Small intestine (tissue), 16 donors: ENCODE measurements at places on chromosomes 1 and 21.

- peak; percentile 67 for DNase-seq
Observed at GRCh38 chr1:84573481-84573966, 716 bp downstream of the CTBS start.

DNA sequence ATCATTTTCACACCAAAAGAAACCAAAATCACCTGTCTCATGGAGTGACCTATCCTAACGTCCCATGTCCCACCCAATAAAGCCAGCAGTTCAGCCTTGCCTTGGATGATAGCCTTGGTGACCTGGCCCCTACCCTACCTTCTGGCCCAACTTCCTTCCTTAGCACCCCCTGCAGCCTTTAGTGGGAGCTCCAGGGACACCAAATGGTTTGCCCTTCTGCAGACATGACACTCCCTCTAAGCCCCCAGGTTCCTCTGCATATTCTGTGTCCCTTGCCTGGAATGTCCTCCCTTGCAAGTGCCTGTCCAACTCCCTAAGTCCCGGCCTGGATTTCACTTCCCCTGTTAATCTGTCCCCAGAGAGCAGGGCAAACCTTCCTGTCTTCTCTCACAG is 2.2 kb downstream of the SLFNL1 start:
- DNase-seq, result no peak

GRCh38 chr1:206117151-206117948 is at the start of gene AVPR1B:
Gene AVPR1B, minus strand, starts transcription at chr1:206117388. Its CDS starts 498 bp downstream, at chr1:206116890.
- peak; percentile 30 for DNase-seq

DNA sequence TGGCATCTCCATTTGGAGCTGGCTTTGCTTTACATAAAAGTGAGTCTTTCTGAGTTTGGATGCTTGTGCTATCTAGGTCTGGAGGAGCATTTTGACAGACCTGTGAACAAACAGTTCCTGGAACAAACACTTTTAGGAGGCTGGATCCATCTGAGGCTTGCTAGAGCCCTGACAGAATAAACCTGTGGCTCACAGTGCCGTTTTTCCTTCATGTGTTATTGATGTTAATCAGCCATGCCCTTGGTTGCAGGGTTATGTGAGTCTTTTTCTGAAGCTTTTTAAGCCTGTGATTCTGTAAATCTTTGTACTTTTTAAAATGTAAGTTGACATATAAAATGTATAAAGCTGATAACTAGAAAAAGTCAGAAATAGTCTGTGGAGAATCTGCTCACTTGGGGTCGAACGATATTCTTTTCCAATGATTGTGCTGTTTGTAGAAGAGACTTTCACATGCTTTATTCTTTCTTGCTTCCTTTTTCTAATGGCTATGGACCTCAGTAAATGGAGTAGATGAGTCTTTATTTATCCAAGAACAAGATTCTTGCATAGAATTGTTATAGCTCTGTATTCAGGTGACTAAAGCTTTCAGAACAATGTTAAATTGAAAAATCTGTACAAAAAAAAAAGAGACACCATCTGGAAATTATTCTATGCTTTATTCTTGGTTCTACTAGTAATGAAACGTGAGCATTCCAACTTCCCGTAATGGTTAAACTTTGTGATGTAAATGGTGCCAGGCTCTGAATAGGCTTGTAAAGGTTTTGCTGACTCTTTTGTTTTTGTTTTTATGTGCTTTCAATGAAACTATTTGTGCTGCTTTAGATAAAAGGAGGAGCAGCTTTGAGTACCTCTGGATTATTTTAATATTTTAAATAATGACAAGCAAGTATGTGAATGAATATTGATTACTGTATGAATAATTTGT is 53.7 kb downstream of the CACHD1 start:
- DNase-seq, result no peak

- DNase-seq, result no peak
Observed at GRCh38 chr21:42021371-42022090, 11.4 kb upstream of the ZBTB21 start.

GRCh38 chr1:17361687-17362086 is 10.3 kb upstream of the PADI6 start:
- no peak for DNase-seq

DNA sequence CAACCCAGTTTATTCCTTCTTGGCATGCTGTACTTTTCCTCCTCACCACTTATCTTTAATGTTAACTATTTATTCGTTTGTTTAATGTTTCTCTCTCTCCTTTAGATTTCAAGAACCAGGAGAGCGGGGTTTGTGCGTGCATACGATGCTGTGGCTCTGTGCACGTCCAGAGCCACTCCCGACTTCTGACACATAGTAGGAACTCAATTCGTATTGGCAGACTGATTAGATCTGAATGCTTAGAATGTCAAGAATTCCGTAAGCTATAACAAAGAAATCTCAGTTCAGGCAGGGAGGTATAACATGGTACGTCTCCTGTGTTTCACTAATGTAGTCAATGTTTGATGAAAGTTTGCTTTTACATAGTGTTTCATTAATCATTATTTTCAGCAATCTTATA is 7.3 kb upstream of the GRIK1 start:
- no peak for DNase-seq

DNA sequence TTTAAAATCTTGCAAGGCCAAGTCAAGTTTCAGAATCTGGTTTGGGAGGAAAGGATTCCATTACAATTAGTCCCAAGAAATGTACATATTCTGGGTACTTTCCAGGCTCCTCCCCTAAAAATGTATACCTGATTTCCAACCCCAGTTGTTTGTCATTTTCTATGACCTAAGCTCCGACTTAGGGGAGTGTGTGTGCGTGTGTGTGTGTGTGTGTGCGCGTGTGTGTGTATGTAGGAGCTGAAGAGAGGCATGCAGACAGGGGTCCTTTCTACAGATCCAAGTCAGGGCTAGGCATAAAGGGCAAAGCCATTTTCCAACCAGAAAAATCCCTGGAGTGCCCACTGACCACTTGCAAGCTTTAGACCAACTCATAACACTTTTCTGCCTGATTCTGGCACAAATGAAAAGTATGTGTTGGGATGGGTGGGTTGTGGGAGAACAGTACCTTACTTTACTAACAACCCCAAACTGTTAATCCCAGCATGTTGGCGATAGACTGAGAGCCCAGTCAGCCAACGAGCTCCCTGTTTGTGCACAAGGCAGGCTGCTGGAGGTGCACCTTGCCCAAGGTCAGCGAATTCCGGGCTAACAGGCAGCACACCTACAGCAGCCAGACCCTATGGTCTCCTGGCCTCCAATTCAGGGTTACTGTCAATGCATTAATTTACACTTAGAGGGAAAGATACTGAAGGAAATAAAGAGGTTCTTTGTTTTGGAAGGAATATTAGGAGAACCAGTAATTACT is 1.7 kb downstream of the TRABD2B start:
- DNase-seq, result no peak

- no peak for DNase-seq
Observed at GRCh38 chr1:170407138-170407537, 124.8 kb upstream of the GORAB start.

GRCh38 chr1:211632808-211633523 is 42.5 kb downstream of the NEK2 start:
- DNase-seq, result no peak

- DNase-seq, result no peak
Observed at GRCh38 chr1:41734201-41734970, 184.3 kb downstream of the HIVEP3 start.

- DNase-seq, result no peak
Observed at GRCh38 chr1:222893255-222893654, 78.4 kb downstream of the DISP1 start.

DNA sequence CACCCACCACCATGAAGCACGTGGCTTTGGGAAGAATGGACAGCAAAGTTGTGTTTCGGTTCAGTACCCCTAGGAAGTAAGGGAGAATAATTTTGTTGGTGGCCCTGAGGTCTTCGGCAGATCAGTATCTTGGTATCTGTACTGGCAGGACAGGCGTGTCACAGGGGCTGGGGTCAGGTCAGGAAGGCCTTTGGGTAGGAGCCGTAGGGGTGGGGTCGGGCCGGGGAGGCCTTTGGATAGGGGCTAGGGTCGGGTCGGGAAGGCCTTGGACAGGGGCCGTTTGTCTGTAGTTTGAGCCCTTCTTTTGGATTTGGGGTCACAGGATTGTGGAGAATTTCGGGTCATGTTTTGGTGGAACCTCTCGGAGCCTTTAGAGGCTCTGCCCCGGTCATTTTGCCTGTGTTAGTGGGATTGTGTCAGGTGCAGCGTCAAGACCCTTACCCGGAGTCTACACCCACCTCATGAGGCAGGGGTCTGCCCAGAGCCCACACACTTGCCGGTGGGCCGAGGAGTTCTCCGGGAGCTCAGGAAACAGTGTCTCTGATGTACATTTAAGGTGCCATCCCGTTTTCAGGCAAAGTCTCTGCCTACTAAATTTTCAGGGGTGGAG is 75.3 kb upstream of the COL6A1 start:
- DNase-seq, result no peak

- no peak for DNase-seq
Observed at GRCh38 chr1:205048382-205048781, 5.4 kb downstream of the CNTN2 start.

DNA sequence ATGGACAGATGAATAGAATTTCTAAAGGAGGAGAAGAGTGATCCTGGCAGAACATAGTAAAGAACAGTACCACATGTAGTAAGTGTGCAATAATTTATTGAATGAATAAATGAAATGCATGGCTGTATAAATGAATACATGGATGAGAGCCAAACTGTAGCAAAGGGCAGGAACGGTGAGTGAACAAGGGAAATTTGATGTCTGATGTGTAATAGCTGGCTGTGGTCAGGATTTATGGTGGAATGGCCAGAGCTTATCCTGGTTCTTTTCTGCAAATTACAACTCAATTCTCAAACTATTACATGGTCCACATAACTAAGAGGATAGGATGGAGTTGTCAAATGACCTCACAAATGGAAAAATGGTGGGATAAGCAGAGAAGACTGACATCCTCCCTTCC is 43.2 kb upstream of the ARHGAP29 start:
- DNase-seq, result no peak

GRCh38 chr1:177490036-177490639 is 319.4 kb downstream of the BRINP2 start:
- no peak for DNase-seq

GRCh38 chr1:2134266-2134620 is 60.3 kb downstream of the FAAP20 start:
- no peak for DNase-seq

DNA sequence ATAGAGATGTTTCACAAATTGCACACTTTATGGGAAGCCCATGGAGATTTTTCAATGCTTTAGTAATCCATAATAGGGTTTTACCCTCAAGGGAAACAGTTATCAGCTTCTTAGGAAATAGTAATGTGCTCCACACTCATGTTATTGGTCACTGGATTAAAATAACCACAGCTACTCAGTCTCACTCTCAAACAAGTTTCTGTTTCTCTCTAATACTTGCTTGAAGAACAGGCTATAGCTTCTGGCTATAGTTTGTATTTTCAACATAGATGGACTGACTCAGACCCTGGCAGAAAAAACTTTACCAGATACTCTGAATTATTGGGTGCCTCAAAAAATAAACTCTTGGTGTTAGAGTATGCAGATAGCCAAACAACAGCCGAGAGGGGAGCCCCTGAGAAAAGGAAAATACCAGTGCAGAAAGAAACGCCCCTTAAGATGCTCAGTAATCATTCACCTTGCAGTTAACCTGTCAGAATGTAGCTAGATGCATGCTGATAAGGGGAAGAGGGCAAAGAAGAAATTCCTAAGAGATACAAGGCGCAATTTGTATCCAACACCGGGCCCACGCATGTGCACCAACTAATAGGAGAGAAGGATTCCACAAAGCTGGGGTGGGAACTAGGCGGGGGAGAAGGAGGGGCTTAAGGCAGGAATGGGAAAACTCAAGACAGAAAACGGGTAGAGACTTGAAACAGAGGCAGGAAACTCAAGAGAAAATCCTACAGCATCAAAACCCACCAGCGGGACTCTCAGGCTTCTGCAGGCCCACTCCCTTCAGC is 30.4 kb upstream of the PDE4B start:
- peak; percentile 2 for DNase-seq

DNA sequence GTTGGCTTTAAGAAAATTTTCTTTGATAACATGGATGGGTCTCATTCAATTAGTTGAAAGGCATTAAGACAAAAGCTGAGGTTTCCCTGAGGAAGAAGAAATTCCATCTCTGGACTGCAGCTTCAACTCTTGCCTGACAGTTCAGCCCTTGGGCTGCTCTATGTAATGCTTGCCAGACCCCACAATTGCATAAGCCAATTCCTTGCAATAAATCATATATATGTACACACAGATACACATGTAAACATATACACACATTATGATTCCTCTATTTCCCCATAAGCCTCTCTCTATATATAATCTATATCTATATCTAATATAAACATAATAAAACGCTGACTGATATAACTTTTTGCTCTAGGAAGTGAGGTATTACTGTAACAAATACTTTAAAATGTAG is 301.5 kb upstream of the PRMT6 start:
- DNase-seq, result no peak

DNA sequence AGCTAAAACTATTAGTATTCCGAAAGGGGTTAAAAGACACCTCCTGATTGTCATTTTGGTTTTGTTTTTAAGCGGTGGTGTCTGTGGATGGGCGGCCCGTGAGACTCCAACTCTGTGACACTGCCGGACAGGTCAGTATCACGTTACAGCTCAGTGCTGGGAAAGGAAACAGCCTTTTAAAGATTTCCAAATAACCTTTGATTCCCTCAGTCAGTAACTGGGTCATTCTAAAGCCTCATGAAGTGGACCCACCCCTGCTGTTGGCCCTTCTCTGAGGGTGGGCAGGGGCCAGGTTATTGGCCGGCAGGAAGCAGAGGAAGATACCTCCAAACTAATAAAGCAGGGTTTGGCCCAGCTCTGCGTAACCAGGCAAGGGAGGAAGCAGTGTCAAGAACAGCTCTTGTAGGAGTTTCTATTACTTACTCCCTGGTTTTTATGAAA is 2.3 kb downstream of the RHOU start:
- peak; percentile 56 for DNase-seq

DNA sequence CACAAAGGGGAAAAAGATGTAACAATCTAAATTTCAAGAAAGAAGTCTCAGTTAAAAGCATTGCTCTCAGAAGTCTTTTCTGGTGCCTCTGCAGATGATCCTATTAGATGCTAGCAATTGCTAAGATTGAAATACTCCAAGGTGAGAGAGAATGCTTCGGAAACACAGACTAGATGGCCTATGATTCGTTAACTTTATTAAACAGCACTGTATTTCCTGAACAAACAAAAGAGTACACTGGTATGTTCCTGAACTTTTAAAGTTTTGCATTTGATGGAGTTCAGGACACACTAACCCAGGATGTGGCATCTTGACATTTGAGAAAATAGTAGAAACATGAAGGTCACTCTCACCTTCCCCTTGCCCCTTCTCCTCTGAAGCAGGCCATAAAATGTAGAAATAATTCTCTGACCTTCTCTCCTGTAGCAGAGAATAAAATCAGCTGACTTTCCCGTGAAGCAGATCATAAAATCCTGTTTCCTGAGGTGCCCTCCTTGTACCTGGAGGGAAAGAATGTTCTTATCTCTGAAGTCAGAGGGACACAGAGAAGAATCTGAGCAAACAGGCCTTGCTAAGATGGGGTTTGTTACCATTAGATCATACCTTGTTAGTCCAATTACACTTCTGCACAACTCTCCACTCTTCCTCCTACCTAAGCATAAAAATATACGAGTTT is 142.9 kb upstream of the USP25 start:
- DNase-seq, result peak; percentile 87
